ENCODE measurements at places on chromosomes 1 and 21. TPM values are rescaled to one million over a fixed set of nuclear protein-coding genes. Genes with fewer than 3 reads are reported as not detected.

PRRC2C gene
- total RNA-seq, result 68.7 TPM

CAPN8 gene
- not detected for total RNA-seq

ASH1L gene
- total RNA-seq, result 12.0 TPM

FMO1 gene
- total RNA-seq, result not detected

UBQLN4 gene
- 64.6 TPM for total RNA-seq

AADACL3 gene
- total RNA-seq, result 0.22 TPM

CFHR3 gene
- 3.0 TPM for total RNA-seq

ATP1A4 gene
- 0.74 TPM for total RNA-seq

CLIC6 gene
- 0.59 TPM for total RNA-seq

AMY1C gene
- not detected for total RNA-seq

TMEM200B gene
- 59.5 TPM for total RNA-seq

C1QB gene
- total RNA-seq, result not detected

UMODL1 gene
- 0.73 TPM for total RNA-seq

LCA5L gene
- 0.17 TPM for total RNA-seq

ATF3 gene
- total RNA-seq, result 19.2 TPM

SEC16B gene
- 0.87 TPM for total RNA-seq

COL11A1 gene
- 13.4 TPM for total RNA-seq

DNASE2B gene
- total RNA-seq, result 0.38 TPM

E2F2 gene
- 9.9 TPM for total RNA-seq

CLDN17 gene
- not detected for total RNA-seq

IL22RA1 gene
- total RNA-seq, result 0.10 TPM

RAB42 gene
- 6.2 TPM for total RNA-seq

PCAT6 gene
- 7.4 TPM for total RNA-seq

RPL22 gene
- total RNA-seq, result 237 TPM

FAM177B gene
- not detected for total RNA-seq

CGN gene
- total RNA-seq, result 20.3 TPM

PHGDH gene
- 589 TPM for total RNA-seq

ZNF593OS gene
- total RNA-seq, result not detected

PTGER3 gene
- 0.11 TPM for total RNA-seq
